Activated CD4-positive, alpha-beta T cell treated with anti-CD3 and anti-CD28 coated beads, Interleukin-2, amount 50 U/mL, for 16 hours (primary cell): ENCODE measurements at places on chromosomes 1 and 21.

DNA sequence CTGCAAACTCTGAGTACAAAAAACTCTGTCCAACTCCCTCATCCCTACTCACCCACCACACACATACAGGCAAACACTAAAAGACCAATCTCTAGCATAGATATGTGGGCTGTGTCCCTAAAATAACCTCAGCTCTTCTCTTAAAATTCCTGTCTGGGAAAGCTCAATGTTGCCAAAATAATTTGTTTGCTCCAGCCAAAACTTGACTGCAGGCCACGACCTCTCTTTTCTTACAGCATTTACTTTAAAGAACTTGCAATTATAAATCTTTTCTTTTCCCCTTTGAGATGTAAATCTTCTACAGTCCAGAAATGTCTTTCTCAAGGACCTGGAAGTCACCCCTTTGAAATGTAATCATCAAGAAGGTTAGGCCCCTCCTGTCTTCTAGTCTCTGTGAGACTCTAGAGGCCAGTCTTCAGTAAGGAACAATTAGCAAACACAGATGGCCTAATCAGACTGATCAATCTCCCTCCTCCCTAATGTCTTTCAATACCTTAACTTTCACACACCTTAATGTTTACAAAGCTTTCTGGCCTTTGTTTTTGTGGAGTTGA lies 483.6 kb upstream of the RGS18 start:
- no peak for DNase-seq

DNA sequence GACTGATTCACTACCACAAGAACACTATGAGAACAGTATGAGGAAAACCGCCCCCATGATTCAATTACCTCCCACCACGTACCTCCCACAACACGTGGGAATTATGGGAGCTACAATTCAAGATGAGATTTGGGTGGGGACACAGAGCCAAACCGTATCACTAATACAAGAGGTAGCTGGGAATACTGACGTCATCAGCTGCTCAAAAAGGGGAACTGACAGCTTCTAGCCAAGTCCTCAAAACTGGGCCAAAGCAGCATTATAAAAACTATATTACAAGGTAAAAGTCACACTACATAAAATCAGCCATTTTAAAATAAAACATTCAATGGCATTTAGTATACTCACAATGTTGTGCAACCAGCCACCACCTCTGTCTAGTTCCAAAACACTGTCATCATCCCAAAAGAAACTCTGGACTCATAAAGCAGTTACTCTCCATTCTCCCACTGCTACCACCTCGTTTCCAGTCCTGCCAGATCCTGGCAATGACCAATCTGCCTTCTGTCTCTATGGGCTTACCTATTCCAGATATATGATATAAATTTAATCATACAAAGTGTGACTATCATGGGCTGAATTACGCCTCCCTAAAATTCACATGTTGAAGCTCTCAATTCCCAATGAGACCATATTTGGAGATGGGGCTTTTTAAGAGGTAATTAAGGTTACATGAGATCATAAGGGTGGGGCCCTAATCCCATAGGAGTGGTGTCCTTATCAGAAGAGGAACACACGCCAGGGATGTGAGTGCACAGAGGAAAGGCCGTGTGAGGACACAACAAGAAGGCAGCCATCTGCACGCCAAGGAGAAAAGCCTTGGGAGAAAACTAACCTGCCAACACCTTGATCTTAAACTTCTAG lies 192.1 kb downstream of the SETD4 start:
- no peak for DNase-seq

- no peak for DNase-seq
Measured at GRCh38 chr21:41643246-41643966, 123.4 kb downstream of the RIPK4 start.

GRCh38 chr1:22915231-22915630 lies 57.4 kb downstream of the LACTBL1 start:
- no peak for DNase-seq

DNA sequence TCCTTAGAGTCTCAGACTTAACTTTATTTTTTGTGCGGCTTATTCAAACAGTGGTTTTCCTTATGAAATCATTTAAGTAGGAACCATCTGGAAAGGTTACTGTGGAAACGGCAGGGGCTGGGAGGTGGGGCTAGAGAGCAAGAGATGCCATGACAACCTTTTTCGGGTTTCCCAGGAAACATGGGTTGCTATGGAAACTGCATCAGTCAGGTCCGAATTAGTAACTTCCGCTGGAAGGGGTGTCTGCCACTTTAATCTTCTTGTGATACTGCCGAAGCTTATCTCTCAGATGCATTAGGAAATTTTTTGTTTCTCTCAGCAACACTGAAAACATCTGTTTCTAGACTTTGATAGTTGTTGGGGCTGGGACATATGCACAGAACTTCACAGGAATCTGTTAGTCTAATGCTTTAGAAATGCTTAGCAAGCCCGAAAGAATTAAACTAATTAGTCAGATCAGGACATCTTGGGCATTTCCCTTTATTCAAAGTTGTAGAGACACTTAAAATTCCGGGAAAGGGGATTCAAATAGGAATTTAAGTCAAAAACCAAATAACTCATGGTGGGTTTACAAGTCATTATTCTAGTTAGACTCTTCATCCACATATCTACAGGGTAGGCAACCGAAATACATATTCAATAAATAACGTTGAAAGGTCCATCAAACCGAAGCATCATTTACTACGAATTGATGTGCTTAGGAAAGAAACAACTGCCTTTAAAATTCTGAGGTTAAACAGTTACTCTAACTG lies 2.6 kb downstream of the KCNA3 start:
- peak; percentile 95 for DNase-seq
